ENCODE measurements at places on chromosomes 3 and 15. TPM values are rescaled to one million over a fixed set of nuclear protein-coding genes. Genes with fewer than 3 reads are reported as not detected.

GRCh38 chr3:71162221-71162620, 421.3 kb downstream of the FOXP1 start:
- no peak for DNase-seq

Gene GP9
- not detected for total RNA-seq

DNA sequence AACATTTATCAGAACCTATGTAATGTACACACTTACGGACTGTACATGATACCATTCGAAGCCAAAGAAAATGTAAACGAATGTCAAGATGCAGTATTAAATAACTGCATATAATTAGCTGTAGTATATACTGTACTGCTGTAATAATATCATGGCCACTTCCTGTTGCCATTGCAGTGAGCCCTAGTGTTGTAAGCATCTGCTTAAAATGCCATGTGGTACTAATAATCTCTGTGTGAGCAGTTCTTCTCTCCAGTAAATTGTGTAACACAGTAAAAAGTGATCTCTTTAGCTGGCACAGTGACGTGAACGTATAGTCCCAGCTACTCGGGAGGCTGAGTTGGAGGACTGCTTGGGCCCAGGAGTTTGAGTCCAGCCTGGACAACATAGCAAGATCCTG, 8.6 kb downstream of the SPG11 start:
- DNase-seq, result no peak

GRCh38 chr3:133535971-133536881, 37.3 kb upstream of the CDV3 start:
- peak; percentile 37 for DNase-seq

GRCh38 chr3:138862924-138863775, 28.4 kb upstream of the PIK3CB start:
- peak; percentile 79 for DNase-seq

Gene LRRC49
- 4.0 TPM for total RNA-seq

GRCh38 chr3:136898954-136899353, 36.9 kb downstream of the NCK1 start:
- DNase-seq, result no peak

Gene SELENOS
- 65.6 TPM for total RNA-seq

GRCh38 chr3:191894406-191894805, 433.4 kb downstream of the PYDC2 start:
- no peak for DNase-seq

- DNase-seq, result peak; percentile 15
These were observed 2.8 kb downstream of the DUSP7 start for GRCh38 chr3:52053307-52054304.

DNA sequence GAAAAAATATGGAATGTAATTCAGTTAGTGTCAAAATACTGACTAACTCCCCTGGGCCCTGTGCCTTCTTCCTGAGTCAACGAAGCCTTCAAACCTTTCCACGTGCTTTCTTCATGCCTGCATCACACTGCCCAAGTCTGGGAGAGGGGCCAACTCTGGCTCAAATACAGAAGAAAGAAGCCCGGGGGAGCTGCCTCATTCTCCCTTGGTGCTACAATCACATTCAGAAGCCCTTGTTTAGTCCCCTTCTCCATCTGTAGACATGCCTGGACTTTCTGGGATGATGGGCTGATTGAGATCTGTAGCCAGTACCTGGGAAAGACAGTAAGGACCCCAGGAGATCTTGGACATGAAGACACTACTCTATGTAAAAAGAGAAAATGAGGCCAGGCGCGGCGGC, 77.8 kb upstream of the GSK3B start:
- DNase-seq, result peak; percentile 63

DNA sequence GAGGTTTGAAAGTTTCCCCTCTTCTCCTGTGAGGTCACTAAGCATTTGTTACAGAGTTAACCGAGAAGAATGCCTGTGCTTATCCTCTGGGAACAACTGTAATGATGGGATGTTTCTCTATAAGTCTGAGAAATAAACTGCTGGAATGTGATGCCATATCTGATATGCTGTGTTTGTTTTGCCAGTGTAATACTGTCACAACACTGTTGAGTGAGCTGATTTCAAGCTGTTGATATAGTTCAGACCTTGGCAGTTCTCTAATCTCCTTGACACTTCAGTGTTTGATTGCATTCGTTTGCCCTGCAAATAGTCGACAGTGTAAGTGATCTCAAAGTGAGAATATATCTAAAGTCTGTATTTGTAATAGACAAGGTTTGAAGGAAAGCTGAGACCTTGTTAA, 73.3 kb downstream of the PTPRG start:
- no peak for DNase-seq

Gene TCTA
- 37.2 TPM for total RNA-seq

- DNase-seq, result peak; percentile 68
These were observed 1.1 kb downstream of the ABHD14A start for GRCh38 chr3:51975852-51976549.

DNA sequence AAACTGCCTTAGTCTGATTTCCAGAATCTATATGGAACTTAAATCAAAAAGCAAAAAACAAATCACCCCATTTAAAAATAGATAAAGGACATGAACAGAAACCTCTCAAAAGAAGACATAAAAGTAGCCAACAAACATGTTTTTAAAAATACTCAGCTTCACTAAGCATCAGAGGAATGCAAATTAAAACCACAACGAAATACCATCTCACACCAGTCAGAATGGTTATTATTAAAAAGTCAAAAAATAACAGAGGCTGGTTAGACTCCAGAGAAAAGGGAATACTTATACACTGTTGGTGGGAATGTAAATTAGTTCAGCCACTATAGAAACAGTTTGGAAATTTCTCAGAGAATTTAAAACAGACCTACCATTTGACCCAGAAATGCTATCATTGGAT, 367.9 kb downstream of the ZIC4 start:
- peak; percentile 73 for DNase-seq

DNA sequence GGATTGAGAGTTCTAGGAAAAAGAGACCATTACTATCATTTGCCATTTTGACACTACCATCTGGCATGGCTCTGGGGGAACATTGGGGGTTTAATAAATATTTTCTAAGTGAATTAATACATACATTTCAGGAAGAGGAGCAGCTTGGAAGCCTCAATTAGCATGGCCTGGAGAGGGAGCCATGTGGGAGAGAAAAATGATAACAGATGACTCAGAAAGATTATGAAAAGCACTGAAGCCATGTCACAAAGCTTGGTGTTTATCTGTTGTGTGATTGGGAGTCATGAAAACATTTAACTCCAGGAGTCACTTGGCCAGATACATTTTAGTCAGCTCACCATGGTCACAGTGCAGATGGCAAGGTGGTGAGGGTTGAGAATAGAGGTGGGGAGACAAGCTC, 121.0 kb downstream of the SSR3 start:
- peak; percentile 19 for DNase-seq

Gene RTP3
- not detected for total RNA-seq

GRCh38 chr3:175179055-175179454, 319.9 kb downstream of the NAALADL2 start:
- no peak for DNase-seq

- DNase-seq, result no peak
These were observed 230.1 kb downstream of the EBLN2 start for GRCh38 chr3:73291541-73291940.

Gene IQCF5
- total RNA-seq, result not detected

DNA sequence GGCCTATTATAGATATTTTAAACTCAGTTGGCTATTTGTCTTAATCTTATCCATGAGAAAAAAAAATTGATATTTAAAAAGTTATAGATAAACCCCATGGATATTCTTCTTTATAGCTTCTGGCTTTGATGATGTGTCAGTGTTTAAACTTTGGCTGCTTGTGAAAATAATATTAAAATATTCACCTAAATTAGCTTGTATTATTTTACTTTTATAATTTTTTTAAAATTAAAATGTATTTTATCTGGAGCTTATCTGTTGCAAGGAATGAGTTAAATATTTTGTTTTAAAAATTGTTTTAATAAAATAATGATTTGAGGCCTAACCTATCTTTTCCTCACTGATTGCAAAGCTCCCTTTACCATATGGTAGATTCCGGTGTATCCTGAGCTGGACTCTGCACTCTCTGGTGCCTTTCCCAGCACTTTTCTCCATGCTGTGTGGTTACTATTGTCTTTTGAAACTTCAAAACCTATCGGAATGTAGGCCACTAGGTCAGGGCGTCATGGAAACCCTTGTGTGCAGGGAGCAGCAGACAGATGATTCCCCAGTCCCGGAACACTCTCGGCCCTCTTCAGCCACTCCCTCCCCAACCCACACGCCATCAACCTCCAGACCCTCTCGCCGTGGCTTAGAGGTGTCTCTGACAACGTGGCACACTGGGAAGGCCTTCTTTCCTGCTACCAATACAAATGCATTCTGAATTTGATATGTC, 252.3 kb upstream of the ATP10A start:
- no peak for DNase-seq

- DNase-seq, result no peak
These were observed 262.3 kb upstream of the LYSMD4 start for GRCh38 chr15:99995543-99995942.

DNA sequence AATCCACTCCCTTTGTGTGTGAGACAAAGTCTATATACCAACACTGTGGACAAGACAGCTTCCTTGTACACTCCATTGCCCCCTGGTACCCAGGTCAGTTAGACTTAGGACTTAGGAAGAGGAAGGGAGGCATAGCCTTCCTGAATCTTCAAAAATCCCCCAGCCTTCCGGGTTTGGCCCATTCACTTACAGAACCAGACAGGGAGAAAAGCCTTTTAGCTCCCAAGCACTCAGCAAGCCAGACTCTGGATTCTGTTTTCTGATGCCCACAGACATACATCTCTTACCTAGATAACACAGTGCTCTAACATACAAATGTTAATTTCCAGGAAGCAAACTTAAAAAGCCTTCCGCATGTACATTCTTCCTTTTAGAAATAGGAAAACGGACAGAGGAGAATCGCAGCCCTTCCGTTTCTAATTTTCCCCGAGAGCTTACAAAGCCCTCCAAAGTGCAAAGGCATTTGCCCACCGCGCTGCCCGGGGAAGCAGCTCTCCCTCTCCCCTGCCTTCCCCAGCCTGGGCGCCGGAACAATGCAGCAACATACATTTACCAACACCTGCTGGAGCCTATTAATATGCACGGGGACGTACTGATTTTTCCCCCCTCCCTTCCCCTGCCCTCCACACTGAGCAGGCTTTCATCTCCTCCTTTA, 442.0 kb downstream of the MAGI1 start:
- DNase-seq, result no peak

DNA sequence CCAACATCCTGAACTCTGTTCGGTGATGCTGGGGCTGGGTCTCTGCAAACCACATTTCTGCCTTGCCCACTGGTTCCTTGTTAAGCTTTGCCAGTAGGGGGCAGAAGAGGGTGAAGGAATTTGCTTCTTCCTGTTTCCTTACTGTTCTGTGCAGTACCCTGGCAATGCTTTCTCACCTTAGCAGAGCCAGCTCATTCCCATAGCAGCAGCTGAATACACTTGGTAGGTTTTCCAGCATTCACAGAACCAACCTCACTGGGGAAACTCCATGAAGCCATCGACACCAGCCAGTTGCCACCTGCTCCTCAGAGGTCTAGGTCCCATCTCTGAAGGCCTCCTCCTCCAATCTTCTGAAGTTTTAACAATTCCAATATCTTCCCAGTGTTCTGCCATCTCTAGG, 308.4 kb downstream of the PDCD6IP start:
- DNase-seq, result peak; percentile 15

Gene IL12A
- 0.96 TPM for total RNA-seq

DNA sequence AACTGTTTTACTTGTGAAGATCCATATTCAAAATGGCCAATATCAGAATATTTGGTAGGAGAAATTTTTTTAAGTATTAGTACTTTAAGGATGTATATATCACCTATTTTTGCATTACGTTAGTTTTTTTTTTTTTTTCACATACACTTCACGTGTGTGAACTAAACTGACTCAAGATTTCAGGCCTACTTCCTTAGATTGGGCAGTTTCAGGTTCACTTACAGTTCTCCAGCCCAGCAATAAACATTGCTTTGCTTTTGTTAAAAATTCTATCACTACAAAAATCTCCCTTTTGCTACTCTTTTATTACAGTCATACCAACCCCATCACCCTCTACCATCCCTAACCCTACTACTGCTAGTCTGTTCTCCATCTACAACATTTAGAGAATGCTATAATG, 183.6 kb downstream of the KCNH8 start:
- DNase-seq, result no peak

DNA sequence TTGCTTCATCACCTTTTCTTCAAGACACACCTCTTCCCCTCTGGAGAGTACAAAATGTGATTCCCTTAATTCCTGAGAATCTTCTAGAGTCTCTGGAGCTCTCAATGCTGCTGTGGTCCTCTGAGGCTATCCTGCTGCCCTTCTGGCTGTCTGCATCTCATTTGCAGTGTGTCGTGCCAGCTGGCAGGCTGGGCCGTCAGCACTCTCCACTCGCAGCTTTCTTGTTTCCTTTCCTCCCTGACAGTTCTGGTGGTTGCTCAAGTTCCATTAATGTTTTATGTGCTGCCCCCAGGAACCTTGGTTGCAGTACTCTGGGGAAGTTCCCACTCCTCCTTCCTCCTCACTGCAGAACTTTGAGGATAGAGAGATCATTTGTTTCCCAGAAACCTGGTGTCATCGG, 210.8 kb upstream of the ROPN1 start:
- DNase-seq, result no peak

Gene AGTR1
- 5.6 TPM for total RNA-seq

- peak; percentile 16 for DNase-seq
These were observed 373.1 kb downstream of the FOXP1 start for GRCh38 chr3:71210257-71211007.

Gene LSMEM2
- total RNA-seq, result 2.7 TPM

GRCh38 chr3:157248590-157249422, 88.9 kb upstream of the CCNL1 start:
- DNase-seq, result peak; percentile 97

GRCh38 chr15:91555312-91555711, 298.2 kb upstream of the SLCO3A1 start:
- DNase-seq, result no peak

DNA sequence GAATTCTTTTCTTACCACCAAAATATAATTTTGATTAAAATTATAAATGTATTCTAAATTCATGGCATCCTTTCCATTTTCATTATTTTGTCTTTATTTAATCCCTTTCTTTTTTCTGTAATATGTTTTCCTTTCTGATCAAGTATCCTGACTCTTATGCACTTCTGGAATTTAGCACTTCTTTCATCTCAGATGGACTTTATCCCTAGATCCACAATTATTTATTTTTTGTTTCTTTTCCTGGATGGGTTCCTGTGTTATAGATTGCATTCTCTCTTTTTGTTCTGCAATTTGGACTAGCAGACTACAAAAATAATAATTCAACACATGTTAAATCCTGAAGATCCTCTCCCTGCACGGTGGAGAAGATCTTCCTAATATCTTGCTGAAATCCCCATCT, 76.9 kb upstream of the CDIN1 start:
- DNase-seq, result no peak

- DNase-seq, result no peak
These were observed 181.4 kb downstream of the TLE3 start for GRCh38 chr15:69916169-69916785.
